ENCODE measurements at places on chromosomes 1 and 21. TPM values are rescaled to one million over a fixed set of nuclear protein-coding genes. Genes with fewer than 3 reads are reported as not detected.

DNA sequence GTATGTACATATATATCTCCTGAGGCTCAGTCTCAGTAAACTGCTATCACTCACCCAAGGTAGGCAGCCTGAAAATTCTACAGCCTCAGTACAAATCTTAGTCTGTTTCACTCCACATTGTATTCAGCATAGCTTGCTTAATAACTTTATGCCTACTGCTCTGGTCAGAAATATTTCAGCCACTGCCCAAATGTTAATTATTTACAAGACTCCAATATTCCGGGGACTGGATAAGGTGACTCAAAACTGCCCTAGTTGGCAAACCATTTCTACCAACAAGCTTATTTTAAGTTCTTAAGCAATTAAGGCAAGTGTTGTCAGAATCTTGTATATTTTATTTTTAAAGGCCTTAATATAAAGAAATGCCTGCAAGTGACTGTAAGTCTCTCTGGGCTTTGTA lies 114.8 kb downstream of the LRRIQ3 start:
- DNase-seq = no peak

GRCh38 chr1:59498640-59499039 lies 201.7 kb downstream of the FGGY start:
- DNase-seq = peak; percentile 85

- DNase-seq = no peak
Measured at GRCh38 chr1:44660176-44660575, 14.1 kb downstream of the TMEM53 start.

MAP3K21 gene
- total RNA-seq = 3.6 TPM

AJAP1 gene
- total RNA-seq = not detected

LCE1C gene
- total RNA-seq = not detected

GRCh38 chr1:155131856-155132255 lies 3.8 kb upstream of the SLC50A1 start:
- no peak for DNase-seq

RPAP2 gene
- total RNA-seq = 13.2 TPM
